ENCODE measurements at places on chromosomes 1 and 21.
A peak's percentile ranks its signal among the peaks of the same experiment; 100 is the strongest.

DNA sequence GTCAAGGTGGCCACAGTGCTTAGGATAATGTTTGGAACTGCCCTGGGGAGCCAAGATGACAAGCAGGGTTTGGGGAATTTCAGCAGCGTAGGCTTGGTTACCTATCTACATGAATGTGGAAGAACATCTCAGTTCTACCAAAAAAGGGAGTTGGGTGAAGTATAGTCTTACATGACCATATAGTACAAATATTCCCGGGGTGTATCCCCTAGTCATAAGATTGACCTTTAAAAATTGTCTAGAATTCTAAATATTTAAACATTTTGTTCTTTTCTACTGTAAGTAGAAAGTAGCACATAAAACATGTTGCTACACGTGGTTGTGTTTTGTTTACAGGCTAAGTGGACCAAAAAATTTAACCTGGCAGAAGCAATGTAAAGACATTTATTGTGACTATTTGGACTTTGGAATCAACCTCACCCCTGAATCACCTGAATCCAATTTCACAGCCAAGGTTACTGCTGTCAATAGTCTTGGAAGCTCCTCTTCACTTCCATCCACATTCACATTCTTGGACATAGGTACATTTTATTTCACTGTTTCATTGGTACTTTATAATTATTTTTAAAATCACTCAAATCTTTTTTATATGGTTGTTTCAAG, 20.3 kb downstream of the IL12RB2 start:
- DNase-seq, result no peak

DNA sequence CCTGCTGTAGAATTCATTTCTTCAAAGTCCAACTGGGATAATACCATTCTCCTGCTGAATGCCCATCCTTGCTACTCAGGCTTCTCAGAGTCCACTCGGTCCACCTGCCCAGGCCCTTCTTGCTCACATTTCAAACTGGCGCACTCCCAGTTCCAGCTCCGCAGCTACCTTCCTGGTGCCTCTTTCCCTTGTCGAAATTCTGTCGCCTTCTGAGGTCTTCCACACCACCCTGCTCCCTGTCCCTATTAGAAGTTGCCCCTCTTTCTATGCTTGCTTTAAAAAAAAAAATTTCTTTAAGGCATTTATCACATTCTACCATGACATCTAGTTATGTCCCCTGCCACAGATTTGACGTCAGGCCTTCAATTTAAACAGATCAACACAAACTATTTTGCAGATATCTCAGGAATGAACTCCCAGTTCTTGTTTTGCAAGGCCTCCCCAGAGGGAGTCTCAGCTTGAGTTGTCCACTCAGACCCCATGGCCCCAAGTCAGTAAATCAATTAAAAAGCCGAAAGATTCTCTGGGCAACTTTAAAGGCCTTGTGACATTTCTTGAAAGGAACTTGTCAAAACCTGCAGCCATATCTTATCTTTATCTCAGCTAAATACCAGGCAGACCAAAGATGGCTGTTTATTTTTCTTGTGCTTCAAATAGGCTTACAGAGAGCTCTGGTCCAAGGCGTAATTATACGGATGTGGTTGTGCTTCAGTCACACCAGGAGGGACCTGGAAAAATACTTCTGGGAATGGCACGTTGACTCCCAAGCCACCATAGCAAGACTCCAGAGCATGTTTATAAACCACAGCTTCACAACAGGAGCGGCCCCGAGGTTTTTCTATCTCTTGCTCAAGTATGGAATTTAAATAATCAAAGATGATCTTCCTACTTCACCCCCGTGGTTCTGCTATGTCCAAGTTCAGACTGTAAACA, 2.2 kb downstream of the FAM89A start:
- DNase-seq, result no peak

DNA sequence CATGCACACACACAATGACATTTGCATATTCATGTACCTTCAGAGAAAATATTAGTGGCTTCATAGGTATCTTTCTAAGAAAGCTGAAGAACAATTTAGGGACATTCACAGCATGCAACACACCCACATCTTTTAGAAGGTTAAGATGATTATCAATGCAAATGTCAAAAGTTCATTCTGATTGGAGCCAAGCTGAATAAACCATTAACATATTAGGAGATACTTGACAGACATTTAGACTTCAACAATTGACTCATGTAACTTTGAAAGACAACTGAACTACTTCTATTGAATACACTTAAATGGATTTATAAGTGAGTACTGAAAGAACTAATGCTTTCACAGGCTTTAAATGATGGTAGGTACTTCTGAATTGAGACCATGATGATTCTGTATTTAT, 111.1 kb downstream of the LHX8 start:
- no peak for DNase-seq

GRCh38 chr1:11342621-11343032, 69.6 kb downstream of the UBIAD1 start:
- DNase-seq, result no peak

GRCh38 chr1:229195246-229195645, 75.7 kb upstream of the RAB4A start:
- no peak for DNase-seq

GRCh38 chr1:223106856-223107255, 36.2 kb downstream of the TLR5 start:
- DNase-seq, result no peak

DNA sequence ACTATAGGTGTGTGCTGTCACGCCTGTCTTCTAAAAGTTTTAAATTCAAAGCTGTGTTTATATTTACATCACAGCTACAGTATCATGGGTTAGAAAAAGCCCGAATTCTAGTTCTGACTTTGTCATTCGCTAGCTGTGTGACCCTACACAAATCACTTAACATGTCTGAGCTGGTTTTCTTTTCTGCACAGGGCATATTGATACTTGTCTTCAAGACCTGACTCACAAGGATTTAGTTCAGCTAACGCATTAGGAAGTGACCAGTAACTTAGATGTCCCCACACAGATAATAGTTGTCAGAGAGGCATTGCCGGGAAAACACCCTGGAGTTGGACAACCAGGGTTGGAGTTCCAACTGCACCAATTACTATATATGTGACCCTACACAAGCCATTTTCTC, 25.9 kb downstream of the GIPC2 start:
- DNase-seq, result no peak

DNA sequence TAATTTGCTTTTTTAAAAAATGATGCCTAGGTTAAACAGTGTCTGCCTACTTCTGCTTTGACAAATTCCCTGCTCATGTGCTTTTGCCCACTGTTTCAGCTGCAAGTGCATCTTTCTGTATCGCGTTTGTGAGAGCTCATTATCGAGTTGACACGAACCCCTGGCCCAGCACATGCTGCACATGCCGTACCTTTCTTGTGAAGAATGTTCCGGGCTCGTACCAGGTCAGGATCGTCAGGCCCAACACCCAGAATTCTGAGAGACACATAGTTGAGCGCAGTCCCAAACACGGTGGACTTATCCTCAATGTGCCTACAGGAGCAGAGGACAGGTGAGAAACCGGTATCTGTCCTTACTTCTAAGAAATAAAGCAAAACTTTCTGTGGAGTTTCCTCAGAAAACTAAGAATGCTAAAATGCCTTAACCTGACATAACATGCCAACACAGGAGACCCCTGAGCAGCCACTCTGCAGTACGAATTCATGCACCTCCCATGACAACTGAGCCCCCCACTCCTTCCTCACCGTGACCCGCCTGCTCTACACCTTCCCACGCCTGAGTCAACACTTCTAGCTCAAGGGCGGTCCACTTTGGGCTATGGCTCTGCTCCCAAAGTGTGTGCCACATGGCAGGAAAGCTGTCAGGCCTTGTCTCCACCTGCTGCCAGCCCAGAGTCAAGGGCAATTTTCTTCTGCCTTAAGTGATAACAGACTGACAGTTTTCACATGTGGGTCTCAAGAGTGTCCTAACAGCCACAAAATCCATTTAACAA, 6.7 kb downstream of the LSS start:
- DNase-seq, result no peak

- DNase-seq, result no peak
Measured at GRCh38 chr1:97906567-97907241, 14.1 kb downstream of the DPYD start.

DNA sequence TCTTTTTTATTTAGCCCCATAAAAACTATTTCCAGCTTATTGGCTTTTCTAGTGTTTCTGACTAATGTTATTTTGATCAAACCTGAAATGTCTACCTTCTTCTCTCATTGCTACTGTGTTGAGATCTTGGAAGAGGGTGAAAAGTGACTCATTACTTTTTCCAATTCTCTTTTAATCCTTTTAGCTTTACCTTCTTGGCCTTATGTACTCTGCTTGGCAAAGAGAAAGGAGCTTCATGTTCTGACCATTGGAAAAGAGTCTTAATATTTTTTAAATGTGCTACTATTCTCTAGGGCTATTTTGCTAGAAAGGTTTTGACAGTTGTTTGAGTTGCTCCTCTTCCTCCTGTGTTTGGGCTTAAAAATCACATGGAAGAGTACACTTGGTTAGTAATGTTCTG, 97.8 kb upstream of the CHODL start:
- DNase-seq, result no peak

GRCh38 chr1:166079276-166079675, 87.5 kb downstream of the FAM78B start:
- no peak for DNase-seq

- peak; percentile 41 for DNase-seq
Measured at GRCh38 chr21:44013380-44014088, 1.4 kb downstream of the TRAPPC10 start.

- DNase-seq, result no peak
Measured at GRCh38 chr1:28123461-28123961, 35.1 kb upstream of the EYA3 start.

GRCh38 chr1:231322880-231323530, 14.6 kb downstream of the EXOC8 start:
- no peak for DNase-seq

DNA sequence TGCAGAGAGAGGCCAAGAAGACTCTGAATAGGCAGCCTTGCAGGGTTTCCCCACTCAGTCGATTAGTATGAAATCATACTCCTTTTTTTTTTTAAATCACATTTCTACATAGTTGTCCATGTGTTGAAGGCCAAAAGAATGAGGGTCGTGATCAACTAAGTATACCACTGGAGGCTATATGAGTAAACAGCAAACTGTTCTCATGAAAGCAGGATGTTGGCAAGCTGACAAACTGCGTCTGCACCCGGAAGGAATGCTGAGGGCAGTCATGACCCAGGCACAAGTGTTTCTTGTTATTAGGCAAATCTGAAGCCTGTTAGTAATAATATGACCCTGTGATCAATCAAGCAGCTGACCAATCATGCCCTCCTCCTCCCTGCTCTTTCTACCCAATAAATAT, 213.2 kb downstream of the USH2A start:
- DNase-seq, result no peak

GRCh38 chr21:41803316-41803715, 36.5 kb upstream of the RIPK4 start:
- no peak for DNase-seq

GRCh38 chr1:66980745-66981367, 56.1 kb downstream of the MIER1 start:
- DNase-seq, result no peak

- DNase-seq, result no peak
Measured at GRCh38 chr1:8166406-8166805, 140.3 kb upstream of the ERRFI1 start.

DNA sequence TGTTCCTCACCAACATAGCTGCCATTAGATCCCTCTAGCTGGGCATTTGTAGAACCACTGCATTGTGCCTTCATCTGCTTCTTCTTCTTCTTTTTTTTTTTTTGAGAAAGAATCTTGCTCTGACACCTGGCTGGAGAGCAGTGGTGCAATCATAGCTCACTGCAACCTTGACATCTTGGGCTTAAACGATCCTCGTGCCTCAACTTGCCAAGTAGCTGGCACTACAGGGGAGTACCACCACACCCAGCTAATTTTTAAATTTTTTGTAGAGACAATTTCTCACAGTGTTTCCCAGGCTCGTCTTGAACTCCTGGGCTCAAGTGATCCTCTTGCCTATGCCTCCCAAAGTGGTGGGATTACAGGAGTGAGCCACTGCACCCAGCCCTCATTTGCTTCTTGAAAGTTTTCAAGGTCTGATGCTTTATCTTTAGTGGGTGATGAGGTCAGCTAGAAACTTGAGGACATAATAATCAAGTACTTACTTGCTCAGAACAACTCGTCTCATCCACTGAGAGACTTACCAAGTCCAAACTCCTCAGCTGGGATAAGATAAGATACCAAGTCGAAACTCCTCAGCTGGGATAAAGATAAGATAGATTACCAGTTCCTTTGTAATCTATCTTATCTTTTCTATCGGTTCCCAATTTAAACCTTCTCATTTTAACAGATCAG, 71.5 kb downstream of the MACF1 start:
- no peak for DNase-seq

DNA sequence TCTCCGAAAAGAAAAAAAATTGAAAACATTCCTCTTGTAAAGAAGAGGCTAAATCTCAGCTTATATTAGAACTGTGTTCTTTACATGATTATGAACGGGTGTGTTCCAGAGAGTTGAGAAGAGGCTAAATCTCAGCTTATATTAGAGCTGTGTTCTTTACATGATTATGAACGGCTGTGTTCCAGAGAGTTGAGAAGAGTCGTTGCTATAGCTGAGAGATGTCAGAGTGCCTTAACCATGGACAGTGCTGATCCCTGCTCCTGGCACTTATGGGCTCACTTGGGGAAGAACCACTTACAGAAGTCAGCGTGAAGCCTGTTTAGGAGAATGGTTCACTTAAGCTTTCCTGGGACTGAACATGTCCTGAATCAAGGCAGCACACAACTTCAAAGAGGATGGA, 35.0 kb downstream of the SLC35F3 start:
- no peak for DNase-seq

- DNase-seq, result no peak
Measured at GRCh38 chr1:242623119-242623518, 98.6 kb upstream of the PLD5 start.

Data from activated T-cell treated with anti-CD3 and anti-CD28 coated beads for 24 hours (primary cell).